IPS DF 6.9 (cell line): ENCODE measurements at places on chromosomes 12 and 14.

DNA sequence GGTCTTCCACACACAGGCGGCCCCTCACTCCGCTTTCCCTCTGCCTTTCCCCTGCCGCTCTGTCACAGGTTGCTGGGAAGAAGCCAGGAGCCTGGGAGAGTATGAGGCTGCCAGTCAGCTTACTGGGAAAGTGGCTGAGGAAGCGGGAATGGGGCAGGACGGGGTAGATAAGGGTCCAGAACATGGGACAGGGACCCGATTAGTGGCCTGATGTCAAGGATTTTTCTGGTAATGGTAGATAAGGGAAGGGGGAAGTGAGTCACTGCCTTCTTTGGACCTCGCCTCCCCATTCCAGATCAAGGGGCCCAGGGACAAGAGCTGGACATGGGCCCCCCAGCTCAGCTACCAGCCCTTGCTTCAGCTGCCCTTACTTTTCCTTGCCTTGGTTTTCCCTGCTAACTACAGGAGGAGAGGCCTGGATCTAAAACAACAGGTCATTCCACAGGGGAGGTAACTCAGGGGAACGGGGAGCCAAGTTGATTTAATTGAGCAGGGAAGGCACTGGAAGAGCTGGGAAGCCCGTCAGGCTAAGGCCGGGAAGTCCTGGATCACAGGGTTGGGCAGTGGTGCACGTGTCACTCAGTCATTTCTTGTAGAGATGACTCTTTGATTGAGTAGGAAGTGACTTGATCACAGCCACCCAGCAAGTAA, 3.5 kb upstream of the LPAR5 start:
- DNase-seq: no peak

DNA sequence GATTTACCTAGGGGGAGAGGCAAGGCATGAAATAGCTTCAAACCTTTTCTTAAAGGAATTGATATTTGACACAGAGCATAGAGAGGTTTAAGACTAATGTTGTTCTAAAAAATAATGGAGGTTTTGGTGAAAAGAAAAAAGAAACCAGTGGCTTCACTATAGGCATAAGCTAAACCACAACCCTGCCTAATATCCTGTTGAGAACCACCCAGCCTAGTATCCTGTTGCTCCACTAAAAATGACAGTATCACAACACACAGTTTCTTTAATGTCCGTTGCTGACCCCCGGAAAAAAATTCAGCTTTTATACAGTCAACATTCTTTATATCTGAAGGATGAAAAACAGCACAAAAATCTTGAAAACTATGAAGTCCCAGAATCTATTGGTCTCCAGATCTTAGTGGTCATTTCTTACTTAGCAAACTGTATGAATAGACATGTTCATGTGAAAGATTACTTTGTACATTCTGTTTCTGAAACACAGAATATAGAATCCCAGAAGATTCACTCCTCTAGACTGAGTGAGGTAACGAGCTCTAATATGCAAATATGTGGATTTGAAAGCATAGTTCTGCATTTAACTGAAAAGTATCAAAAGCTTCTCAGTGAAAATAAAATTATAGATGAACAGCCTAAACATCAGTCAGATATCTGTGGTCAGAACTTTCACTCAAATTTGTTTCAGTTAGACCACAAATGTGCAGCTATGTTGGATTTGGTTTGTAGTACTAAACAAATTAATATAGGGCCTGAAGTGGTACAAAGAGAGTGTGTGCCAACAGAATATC, 40.5 kb downstream of the GALC start:
- DNase-seq: no peak

DNA sequence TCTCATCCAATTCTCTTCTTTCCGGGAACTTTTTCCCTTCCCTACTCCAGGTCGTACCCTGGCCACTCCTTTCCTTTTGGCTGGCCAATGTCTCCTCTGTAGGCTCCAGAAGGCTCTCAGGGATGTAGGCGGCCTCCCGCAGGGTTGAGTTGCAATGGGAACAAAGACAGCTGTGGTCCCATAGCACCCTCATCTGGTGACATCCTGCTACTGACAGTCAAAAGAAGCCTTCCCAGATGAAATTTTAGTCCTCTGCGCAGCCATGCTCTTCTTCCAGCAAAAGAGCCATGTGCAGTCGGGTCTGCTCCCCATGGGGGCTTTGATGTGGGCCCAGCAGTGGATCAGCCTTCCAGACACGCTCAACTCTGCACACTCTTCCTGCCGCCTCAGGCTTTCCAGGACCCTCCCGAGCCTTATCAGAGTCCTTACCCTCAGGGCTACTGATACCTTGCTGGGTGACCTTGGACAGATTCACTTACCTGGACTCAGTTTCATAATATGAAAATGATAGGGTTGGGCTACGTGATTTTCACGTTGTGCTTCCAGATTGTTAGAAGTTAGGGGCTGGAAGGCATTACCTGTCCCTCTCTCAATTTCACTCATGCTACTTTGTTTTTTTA, 5.5 kb upstream of the CELA1 start:
- peak; percentile 76 for DNase-seq

GRCh38 chr12:109131154-109132050, 15.0 kb downstream of the ACACB start:
- no peak for DNase-seq

DNA sequence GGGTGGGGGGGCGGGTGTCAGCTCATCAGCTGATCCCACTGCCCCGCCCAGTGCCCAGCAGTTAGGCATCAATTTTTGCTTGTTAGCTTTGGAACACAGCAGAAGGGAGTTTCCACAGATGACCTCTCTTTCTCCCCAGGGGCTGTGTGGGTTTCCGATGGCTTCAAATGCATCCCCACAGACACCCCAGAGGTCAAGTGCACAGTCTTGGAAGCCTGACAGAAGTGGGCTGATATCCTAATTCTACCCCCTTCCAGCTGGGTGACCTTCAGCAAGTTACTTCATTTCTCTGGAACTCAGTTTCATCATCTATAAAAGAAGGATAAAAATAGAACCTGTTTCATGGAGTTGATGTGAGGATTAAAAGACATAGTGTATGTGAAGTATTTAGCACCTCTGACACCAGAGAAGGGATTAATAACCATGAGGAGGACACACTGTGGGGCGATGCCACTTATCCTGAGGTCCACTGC, 22.0 kb downstream of the TTC9 start:
- DNase-seq: no peak

GRCh38 chr12:716506-716905, 35.9 kb upstream of the WNK1 start:
- DNase-seq: no peak

GRCh38 chr12:65961190-65962035, 137.1 kb downstream of the HMGA2 start:
- no peak for DNase-seq

DNA sequence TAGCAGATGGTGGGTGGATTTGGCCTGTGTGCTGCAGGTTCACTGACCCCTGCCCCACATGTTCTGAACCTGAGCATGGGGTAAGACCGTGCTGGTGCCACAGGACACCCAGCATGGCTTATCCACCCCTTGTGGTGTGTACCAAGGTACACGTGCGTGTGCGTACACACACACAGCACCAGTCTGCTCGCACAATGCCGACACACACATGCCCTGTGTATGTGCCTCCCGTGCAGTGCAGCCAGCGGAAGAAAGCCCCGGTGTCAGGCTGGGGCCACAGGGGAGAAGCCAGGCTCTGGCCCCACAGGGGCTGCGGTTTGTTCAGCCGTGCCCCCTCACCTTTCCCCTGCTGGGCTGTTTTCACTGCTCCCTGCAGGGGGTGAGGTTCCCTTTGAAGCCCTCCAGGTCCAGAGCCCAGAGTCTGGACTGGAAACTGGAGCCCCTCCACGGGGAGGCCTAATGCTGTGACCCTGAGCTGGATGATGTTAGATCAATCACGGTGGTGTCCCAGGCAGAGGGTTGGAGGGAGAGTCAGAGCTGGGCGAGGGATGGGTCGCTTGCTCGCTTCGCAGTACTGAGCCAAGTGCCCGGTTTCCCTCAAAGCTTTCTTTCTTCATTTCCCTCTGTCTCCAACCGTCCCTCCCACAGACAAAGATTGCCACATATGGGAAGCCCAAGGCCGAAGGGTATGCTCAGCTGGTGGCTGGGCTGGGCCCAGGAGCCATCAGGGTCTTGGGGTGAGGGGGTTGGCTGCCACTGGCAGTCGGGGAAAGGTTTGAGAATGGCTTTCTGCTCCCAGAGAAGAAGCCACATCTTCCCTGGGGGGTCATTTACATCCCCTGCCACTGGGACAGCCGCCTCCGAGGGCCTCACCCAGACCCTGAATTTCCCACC, 6.2 kb downstream of the DTX1 start:
- no peak for DNase-seq

DNA sequence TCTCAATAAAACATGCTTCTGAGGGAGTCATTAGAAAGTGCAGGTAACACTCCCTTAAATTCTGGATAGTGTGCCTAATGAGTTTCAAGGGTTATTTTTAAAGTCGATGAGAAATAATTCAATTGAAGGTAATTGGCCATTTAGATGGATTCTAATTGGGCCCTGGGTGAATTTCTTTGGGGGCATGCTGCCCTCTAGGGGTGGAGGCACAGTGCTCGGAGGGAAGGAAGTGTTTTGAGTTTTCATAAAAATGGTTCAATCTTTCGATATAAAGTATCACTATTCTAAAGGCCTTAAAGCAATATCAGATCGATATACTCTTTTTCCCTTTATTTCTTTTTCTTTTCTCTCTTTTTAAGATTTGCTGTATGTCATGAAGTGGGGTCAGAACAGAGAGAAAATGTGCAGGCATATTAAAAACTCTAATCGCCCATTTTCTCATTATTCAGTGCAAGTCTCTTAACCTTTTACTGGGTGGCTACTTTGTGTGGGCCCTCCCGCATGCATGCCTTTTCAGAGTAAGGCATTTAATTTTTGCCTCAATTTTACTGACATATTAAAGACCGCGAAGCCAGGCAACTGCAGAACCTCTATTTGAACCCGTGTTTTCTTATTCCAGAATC, 25.5 kb downstream of the NKX2-8 start:
- no peak for DNase-seq

DNA sequence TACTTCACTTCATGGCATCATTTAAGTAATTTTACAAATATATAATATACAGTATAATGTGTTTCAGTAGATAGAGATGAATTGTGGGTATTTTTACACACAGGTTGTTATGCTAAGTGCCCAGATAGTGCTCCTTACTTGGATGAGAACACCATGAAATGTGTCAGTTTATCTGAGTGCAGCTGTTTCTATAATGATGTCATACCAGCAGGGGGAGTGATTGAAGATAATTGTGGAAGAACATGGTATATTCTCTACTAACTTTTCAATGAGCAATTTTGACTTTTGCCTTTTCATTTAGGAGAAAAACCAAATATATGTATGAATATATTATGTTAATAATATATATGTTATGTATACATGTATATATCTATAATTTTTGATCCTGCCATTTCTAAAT, 221.6 kb downstream of the LRRK2 start:
- no peak for DNase-seq

GRCh38 chr12:132329720-132330548, 545 bp upstream of the GALNT9 start:
- no peak for DNase-seq

GRCh38 chr14:71665781-71666180, 266.4 kb upstream of the RGS6 start:
- DNase-seq: no peak

GRCh38 chr12:45284096-45284901, 68.4 kb downstream of the ANO6 start:
- DNase-seq: no peak

- DNase-seq: no peak
These were observed 44.1 kb downstream of the PSEN1 start for GRCh38 chr14:73180385-73180805.

- no peak for DNase-seq
These were observed 17.3 kb downstream of the GALC start for GRCh38 chr14:87975636-87976035.

DNA sequence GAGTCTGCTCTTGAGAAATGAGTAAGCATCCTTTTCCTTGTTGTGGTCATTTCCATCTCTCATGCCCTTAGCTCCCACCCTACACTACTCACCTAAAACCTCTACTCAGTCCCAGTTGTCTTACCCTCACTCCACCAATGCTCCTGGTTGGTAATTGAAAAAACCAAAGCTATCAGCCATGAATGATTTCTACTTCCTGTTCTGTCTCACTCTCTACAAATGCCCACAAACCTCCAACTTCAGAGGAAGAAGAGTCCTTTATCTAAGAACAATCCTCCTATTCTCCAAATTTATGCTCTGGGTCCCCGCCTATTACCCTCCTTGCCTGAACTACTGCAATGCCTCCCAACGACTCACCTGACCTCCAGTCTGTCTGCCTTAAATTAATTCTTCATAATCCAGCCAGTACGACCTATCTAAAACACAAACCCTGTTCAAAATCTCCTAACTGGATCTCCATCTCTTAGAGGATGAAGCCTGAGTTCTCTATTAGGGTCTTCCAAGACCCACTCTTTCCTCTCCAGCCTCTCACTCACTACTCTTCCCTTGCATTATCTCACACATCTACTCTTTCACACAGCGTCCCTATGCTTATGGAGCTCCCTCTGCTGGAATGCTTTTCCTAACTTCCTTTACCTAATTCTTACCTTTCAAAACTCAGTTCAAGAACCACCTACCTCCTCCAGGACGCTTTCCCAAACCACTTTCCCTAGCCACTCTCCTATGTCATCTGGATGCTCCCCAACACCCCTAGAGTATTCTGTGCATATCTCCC, 2.2 kb downstream of the DHRS1 start:
- DNase-seq: no peak

DNA sequence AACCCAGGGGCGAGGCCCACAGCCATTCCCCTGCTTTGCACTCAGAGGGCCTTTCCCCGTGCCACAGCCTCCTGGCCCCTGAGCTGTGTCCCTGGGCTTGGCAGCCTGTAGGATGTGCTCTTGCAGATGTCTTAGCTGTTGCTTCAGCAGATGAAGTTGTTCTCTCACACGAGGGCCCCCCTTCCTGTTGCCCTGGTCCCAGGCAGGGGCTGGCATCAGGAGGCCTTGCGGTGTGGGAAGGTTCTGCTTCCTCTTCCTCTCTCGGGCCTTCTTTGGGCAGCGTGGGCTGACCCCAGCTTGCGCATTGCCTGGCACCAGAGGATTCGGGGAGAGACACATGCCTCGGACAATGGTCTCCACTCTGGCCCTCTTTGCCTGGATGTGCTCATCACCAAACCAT, 12.7 kb downstream of the PROX2 start:
- DNase-seq: no peak

DNA sequence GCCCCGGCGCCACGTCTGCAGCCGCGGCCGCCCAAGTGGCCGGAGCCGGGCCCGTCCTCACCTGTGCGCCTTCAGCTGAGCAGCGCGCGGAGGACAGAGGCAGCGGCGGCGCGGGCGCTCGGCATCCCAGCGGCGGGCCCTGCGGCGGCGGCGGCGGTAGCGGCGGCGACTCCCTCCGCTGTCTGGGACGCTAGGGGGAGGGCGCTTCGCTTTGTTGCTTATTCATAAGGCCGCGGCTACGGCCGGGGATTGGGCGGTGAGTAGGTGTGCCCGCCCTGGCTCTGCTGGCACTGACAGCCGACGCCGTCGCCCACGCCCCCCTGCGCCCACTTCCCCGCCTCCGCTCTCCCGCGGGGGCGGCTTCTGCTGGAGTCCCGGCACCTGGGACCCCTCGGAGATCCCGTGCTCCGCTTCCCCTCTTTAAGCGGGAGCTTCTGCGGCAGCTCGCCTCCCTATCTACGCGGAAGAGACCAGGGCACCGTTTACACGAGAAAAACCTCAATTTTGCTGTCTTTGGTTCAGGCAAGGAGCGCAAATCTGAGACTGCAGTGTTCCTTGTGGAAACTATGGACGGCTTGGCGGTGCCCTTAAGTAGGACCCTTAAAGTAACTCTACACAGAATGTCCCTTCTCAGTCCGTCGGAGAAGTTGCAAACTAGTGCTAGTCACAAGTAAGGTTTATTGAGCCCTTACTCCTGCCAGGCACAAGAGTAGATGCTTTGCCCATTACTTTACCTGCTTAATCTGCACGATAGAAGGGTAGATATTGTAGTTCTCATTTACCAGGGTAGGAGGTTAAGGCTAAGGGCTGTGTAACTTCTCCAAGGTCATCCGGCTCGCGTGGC, at the start of gene ARMH4:
ARMH4 (minus strand) TSS at position 200 of the 844 bp plus-strand sequence. CDS start 12,855 bp downstream, outside the sequence.
- no peak for DNase-seq
